K562 (cell line): ENCODE measurements at places on chromosomes 5 and 9. TPM values are rescaled to one million over a fixed set of nuclear protein-coding genes. Genes with fewer than 3 reads are reported as not detected.

The BTNL8 gene
- 0.13 TPM in 1 of 2 replicates, not detected in the other for total RNA-seq

The SLC30A5 gene
- total RNA-seq = 52.8 and 54.6 TPM in 2 replicates

The RNF208 gene
- 6.6 and 6.9 TPM in 2 replicates for total RNA-seq

The IFNA10 gene
- not detected in 2 replicates for total RNA-seq

The LHX3 gene
- total RNA-seq = 0.09 TPM in 1 of 2 replicates, not detected in the other

The SH3TC2 gene
- 0.80 and 1.1 TPM in 2 replicates for total RNA-seq
